ENCODE measurements at places on chromosomes 7 and 10.

- no peak for DNase-seq
Measured at GRCh38 chr10:77592946-77593636, 44.5 kb downstream of the KCNMA1 start.

DNA sequence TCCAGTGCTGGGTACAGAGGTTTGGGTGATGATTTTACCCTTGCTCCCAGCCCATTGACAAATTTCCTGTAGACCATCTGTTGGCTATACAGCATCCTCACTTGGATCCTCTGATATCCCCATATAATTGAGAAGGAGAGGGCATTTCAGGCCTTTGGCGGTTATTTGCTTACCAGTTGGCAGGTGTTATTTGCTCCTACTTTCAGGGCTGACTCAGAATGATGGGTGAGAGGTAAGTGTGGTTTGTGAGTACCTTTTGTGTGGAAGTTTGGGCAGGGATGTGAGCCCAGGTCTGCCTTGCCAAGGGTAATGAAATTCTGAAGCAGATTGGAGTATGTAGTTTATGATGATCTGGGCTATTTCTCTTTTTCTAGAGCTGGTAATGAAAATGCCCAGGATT, 93.6 kb downstream of the LRMDA start:
- no peak for DNase-seq

DNA sequence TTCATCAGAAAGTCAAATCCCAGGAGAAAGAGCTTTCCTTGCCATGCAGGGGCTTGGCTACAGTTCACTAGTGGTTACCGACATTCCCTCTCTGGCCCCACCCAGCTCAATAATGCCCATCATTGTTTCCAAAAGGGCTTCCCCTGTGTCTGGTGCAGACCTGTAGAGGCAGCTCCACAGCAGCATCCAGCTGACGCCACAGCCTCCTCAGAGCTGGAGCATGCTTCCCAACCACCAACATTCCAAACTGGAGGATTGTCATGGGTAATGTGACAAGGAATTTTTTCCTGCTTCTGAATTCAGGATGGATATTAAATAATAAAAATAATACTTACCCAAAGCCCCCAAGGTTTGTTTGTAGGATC, 77.4 kb downstream of the ZNF365 start:
- no peak for DNase-seq

- no peak for DNase-seq
Measured at GRCh38 chr7:138887085-138887710, 89.2 kb upstream of the ATP6V0A4 start.

GRCh38 chr7:101989101-101989500, 171.7 kb downstream of the CUX1 start:
- no peak for DNase-seq

Data from dorsolateral prefrontal cortex (tissue), 122 donors.